ENCODE measurements at places on chromosomes 12 and 14. TPM values are rescaled to one million over a fixed set of nuclear protein-coding genes. Genes with fewer than 3 reads are reported as not detected.

CEP290 gene
- 5.3 TPM for total RNA-seq

SMIM41 gene
- not detected for total RNA-seq

LHX5 gene
- not detected for total RNA-seq

MYL6B gene
- total RNA-seq, result 77.2 TPM

AMDHD1 gene
- 2.2 TPM for total RNA-seq

CNTN1 gene
- 41.5 TPM for total RNA-seq

RPGRIP1 gene
- 0.28 TPM for total RNA-seq

TSPAN8 gene
- 0.69 TPM for total RNA-seq

TPH2 gene
- not detected for total RNA-seq

TPPP2 gene
- total RNA-seq, result not detected

HPD gene
- total RNA-seq, result 1.5 TPM

TMED10 gene
- 271 TPM for total RNA-seq

MAP3K9 gene
- 4.3 TPM for total RNA-seq

SDS gene
- 0.40 TPM for total RNA-seq

KIAA0586 gene
- 8.8 TPM for total RNA-seq

GPR135 gene
- total RNA-seq, result 0.70 TPM

LYZ gene
- total RNA-seq, result 1.5 TPM

SIX6 gene
- total RNA-seq, result not detected

KRT3 gene
- total RNA-seq, result not detected

TAS2R43 gene
- total RNA-seq, result not detected

MGAT4C gene
- total RNA-seq, result not detected

FICD gene
- total RNA-seq, result 2.1 TPM

RGS6 gene
- total RNA-seq, result not detected

SYT1 gene
- 6.2 TPM for total RNA-seq

INSM2 gene
- not detected for total RNA-seq

CLEC4D gene
- not detected for total RNA-seq

NPAS3 gene
- not detected for total RNA-seq

PRR13 gene
- total RNA-seq, result 282 TPM

All from A549 treated with ZK216348 at 1 μM for 4 hours (cell line).